ENCODE measurements at places on chromosomes 16 and 17.

DNA sequence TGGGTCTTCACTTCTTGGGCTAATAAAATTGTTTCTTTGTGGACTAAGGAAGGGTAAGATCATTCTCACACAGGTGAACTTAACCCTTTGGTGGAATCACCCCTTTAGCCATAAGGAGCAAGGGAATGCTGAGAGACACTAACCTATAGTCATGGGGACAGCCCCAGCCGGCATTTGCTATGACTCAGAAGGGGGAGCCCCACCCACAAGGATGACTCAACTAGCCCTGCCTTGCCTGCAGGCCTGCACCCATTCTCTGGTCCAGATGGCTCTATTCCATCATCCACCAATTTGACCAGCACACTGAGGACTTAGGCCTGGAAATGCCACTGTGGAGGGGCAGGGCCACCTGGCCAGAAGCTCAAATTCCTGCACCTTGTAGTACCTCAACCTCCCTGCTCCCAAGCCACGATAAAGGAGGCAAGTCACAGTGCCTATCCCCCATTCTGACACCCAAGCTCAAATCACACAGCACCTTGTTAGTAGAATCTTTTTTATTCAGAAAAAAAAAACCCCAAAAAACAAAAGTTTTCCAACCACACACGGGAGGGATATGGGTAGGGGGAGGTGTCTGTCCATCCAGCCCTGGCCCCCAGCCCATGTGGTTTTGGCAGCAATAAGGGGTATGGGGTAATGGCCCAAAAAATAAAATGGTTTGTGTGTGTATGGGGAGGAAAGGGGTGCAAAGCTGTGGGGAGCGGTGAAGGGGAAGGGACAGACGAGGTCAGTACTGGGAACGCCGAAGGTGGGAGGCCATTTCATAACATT, 3.0 kb downstream of the PFN1 start:
- DNase-seq: no peak

- DNase-seq: no peak
Measured at GRCh38 chr17:34850023-34850422, 111.2 kb downstream of the CCT6B start.

- DNase-seq: no peak
Measured at GRCh38 chr17:17417718-17418181, 59.0 kb upstream of the MED9 start.

- no peak for DNase-seq
Measured at GRCh38 chr17:40945414-40945813, 8.0 kb upstream of the KRT23 start.

DNA sequence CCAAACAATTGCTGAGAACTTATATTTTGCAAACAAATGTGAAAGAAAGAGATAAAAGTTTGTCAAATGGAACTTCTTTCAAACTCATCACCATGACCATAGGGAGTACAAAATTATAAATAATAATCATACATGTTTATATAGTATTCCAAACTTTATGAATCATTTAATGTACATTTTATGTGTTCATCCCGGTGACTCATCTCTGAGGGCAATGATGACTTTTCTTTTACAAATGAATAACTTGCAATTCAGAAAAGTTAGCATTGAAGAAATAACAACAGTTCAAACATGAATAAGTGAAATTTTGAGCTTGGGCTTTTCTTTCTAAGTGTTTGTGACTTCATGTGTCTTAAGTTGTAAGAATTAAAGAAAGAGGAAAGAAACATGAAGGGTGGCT, 66.3 kb upstream of the CDH8 start:
- DNase-seq: no peak

DNA sequence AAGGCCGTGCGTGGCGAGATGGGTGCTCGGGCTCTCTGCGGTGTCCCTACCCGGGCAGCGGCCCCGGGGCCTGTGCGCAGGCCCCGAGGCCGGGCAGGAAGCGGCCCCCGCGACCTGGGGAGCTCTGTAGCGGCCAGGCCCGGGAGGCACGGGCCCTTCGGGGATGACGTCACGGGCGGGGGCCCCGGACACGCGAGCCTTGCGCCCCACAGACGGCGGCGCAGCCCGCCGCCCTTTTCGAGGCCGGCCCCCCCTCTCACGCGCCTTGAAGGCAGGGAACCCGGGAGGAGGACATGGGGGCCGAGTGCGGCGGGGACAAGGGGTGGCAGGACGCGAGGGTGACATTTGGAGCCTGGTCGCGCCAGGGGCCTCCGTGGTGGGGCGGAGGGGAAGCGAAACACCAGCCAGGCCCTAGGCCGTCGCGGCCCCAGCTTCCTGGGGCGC, 1.1 kb downstream of the RAI1 start:
- DNase-seq: no peak

- no peak for DNase-seq
Measured at GRCh38 chr16:4241928-4242283, at the start of gene SRL. TSS of gene SRL (minus strand) at chr16:4242080. CDS start at chr16:4242067, 13 bp downstream.

DNA sequence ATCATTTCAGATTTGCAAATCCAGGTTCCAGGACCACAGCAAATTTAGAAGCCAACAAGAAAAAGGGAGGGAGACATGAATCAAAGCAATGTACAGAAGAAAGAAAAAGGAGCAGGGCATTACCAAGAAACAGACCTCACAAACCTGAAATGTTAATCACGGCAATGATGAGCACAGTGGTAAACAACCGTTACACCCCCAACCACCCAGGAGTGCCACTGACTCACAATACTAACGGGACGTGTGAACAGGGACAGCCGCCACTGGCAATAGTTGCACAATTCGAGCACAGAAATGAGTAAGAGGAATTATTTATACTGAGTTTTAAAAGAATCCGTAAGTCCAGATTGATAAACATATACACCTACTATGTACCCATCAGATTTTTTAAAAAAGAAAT, 13.8 kb downstream of the USP22 start:
- no peak for DNase-seq

- no peak for DNase-seq
Measured at GRCh38 chr16:79098907-79099306, 501.6 kb downstream of the MAF start.

GRCh38 chr17:45430738-45431530, 1.7 kb downstream of the ARHGAP27 start:
- DNase-seq: no peak

- DNase-seq: no peak
Measured at GRCh38 chr16:53626811-53627210, 76.8 kb downstream of the RPGRIP1L start.

GRCh38 chr16:67731071-67731752, 12.1 kb upstream of the GFOD2 start:
- no peak for DNase-seq

- no peak for DNase-seq
Measured at GRCh38 chr16:67388591-67388990, 4.7 kb downstream of the TPPP3 start.

- no peak for DNase-seq
Measured at GRCh38 chr17:9364837-9365430, 210.7 kb downstream of the STX8 start.

DNA sequence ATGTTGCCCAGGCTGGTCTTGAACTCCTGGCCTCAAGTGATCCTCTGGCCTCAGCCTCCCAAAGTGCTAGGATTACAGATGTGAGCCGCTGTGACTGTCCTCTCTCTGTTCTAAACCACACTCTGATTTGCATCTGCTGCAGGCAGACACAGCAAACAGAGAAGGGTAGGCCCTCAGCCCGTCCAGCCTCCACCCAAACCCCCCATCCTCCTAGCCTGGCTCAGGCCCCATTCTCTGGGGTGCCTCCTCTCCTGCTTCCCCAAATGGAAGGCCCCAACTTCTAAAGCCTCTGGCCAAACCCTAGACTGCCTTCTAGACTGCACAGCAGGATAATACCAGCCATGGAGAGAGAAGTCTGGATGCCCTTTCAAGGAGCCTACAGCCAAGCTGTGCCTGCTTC, 4.1 kb upstream of the GFAP start:
- DNase-seq: no peak

- DNase-seq: no peak
Measured at GRCh38 chr16:78605548-78606101, 506.2 kb downstream of the WWOX start.

GRCh38 chr16:86231321-86231995, 278.9 kb upstream of the FOXF1 start:
- no peak for DNase-seq

- no peak for DNase-seq
Measured at GRCh38 chr17:79529661-79530081, 81.2 kb downstream of the RBFOX3 start.

DNA sequence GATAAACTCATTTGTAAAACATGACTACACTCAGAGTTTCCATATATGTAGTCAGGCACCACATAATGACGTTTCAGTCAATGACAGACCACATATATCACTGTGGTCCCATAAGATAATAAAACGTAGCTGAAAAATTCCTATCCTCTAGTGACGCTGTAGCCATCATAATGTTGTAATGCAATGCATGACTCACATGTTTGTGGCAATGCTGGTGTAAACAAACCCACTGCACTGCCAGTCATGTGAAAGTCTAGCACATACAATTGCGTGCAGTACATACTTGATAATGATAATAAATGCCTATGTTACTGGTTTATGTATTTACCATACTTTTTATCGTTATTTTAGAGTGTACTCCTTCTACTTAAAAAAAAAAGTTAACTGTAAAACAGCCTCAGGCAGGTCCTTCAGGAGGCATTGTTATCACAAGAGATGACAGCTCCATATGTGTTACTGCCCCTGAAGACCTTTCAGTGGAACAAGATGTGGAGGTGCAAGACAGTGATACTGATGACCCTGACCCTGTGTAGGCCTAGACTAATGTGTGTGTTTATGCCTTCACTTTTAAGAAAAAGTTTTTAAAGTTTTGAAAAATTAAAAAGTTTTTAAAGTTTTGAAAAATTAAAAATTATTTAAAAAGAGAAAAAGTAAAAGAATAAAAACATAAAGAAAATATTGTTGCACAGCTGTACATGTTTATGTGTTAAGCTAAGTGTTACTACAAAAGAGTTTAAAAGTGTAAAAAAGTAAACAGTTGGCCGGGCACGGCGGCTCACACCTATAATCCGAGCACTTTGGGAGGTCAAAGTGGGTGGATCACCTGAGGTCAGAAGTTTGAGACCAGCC, 9.0 kb downstream of the STAT5B start:
- DNase-seq: no peak

DNA sequence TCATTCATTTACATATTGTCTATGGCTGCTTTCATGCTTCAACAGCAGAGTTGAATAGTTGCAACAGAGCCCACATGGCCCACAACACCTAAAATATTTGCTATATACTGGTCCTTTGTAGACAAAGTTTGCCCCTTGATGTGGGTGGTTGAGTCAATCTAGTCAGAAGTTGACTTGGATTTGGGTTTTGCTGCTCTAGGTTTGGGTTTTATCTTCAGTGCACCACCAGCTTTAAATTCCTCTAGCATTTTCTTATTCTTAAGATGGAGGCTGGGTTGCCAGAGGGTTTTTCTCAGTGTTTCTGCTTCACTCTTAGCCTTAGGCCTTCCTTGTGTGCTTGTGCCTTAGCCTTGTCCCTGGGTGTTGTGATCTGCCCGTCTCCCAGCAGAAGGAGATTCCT, 51.0 kb downstream of the CCDC182 start:
- no peak for DNase-seq

DNA sequence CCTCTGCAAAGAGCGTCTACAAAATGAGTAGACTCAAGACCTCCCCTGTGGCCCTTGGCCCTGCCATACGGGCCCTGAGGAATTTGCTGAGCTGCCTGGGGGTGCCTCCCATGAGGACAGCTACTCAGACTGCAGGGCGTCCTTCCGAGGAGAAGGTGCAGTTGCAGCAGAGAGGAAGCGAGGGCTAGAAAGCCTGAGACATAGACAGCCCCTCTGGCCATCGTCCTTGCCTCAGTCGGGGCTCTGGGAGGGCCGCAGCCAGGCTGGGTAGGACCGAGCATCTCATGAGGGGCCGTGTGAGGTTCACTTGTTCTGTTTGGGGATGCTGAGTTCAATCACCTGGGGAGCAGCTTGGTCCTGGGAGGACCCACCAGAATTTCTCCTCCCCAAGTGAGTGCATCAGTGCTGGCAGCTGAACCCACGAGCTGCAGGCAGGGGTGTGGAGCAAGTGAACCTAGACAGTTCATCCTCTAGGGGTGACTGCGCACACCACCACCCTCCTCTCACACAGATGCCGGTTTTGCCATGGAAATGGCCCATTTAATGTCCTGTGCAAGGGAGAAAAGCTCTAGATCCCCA, 20.3 kb downstream of the RAB11FIP4 start:
- no peak for DNase-seq

GRCh38 chr16:78235168-78235800, 135.8 kb downstream of the WWOX start:
- DNase-seq: peak; percentile 27

- DNase-seq: no peak
Measured at GRCh38 chr17:83136156-83136555, 56.7 kb downstream of the METRNL start.

DNA sequence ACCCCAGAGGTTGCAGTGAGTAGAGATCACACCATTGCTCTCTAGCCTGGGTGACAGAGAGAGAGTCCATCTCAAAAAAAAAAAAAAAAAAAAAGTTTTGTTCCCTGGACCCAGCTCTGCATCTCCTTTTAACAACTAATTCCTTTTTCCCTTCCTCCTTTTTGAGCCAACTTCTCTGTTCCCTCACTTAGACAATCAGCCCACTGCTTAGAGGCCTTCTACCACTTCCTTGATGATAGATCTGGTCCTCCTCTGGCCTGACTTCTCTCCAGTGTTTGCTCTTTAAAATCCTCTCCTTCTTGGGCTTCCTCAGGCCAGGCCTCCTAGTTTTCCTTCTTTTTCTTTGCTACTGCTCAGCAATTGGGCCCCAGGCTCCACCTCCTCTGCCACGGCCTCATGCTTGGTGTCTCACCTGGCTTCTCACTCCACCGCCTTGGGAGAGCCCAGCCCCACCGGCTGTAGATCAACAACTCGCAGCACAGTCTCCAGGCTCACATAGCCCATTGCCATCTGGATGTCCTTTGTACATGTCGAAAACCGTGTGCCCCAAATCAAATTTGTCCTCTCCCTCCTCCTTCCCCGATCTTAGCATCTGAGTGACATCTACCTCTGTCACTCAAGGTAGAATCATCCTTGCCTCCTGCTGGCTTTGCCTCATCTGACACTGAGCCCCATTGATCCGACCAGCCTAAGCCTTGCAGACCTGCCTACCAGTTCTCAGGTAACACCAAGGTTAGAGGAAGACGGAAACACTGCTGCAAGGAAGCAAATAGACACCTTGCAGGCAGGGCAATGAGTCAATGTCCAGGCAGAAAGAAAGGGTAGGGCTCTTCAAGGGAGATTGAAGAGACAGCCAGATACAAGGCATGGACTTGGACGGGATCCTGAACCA, 17.4 kb downstream of the ARHGAP27 start:
- DNase-seq: no peak

- DNase-seq: no peak
Measured at GRCh38 chr16:29686740-29687332, 7.9 kb downstream of the QPRT start.
